Astrocyte of the hippocampus (primary cell): ENCODE measurements at places on chromosomes 4 and X.

- DNase-seq = no peak
These were observed 90.0 kb downstream of the PSAPL1 start for GRCh38 chr4:7344636-7345155.

- DNase-seq = no peak
These were observed 210.1 kb upstream of the BCOR start for GRCh38 chrX:40307871-40308270.

DNA sequence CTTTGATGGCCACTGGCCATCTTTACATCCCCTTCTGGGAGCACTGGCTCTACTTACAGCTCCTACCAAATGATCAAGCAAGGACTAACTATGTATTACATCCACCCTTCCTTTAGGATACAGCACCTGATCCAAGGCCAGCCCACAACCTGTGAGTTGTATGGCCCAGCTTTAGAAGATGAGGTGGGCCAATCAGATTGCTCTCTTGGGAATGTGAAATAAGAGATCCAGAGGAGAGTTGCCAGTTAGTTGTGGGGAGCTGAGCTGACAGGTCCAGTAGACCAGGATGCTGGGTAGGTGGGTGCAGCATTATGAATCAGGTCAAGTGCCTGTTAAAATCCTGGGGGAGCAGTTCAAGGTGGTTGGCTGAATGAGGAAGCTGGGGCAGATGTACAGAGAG lies 111.5 kb downstream of the GNL3L start:
- DNase-seq = no peak

- no peak for DNase-seq
These were observed 12.7 kb upstream of the MAEA start for GRCh38 chr4:1276984-1277383.

- DNase-seq = no peak
These were observed 321.0 kb downstream of the IL15 start for GRCh38 chr4:141957416-141957815.

DNA sequence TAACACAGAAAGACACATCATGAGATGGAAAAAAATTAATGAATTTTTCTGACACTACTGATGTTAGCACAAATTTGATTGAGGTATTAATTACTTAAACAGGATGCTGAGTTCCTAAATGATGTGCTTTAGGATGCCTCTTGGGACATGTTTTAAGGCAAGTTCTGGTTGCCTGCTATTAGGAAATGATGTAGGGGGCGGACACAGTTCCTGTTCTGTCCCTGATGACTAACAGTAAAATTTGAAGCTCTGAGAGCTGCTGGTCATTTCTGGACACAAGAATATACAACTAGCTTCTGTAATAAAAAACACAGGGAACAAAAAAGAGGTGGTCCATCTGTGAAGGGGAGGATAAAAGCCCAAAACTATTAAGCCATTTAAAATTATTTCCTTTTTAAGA lies 163.2 kb upstream of the ETNPPL start:
- no peak for DNase-seq

DNA sequence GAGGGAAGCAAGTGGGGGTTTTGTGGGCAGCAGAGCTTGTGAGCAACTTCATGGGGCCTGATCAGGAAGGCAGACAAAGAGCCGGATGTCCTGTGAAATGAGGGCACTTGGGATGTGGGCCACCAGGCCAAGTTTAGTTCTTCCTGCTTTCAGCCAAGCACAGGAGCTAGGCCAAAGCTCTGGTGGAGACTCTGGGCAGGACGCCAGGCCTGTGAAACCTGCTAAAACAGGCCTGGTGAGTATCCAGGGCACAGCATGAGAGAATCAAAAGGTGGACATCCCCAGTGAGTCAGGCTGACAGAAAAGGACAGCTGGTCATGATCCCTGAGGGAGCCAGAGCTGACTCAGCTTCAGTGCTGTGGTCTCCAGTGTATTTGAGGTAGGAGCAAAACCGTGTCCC lies 95.7 kb downstream of the NPNT start:
- peak; percentile 78 for DNase-seq

GRCh38 chrX:129318375-129318774 lies 204.9 kb downstream of the SMARCA1 start:
- peak; percentile 41 for DNase-seq

DNA sequence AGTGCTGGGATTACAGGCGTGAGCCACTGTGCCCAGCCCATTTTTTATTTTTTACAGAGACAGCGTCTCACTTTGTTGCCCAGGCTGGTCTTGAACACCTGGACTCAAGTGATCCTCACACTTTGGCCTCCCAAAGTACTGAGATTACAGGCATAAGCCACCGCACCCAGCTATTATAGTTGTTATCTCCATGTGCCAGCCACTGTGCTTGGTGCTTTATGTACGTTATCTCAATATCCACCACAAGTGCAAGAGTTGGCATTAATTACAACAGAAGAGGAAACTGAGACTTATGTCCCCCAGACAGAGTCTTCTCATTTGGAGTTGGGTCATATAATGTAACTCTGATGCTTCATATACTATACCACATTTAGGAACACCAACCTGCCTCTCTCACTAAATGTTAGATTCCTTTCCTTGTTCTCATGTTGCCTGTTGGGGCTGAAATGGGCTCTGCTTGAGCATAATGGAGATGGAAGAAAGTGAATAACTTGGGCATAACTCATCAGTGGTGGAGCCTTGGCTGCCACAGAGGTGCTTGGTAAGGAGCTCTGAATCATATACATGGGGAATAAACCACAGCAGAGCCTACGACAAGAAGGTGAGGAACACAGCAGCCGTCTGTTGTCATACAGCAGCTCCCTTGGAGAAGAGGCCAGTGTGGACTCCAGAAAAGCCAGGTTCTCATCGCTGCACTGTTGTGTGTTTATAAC lies 84.3 kb downstream of the SPRY1 start:
- DNase-seq = peak; percentile 85

DNA sequence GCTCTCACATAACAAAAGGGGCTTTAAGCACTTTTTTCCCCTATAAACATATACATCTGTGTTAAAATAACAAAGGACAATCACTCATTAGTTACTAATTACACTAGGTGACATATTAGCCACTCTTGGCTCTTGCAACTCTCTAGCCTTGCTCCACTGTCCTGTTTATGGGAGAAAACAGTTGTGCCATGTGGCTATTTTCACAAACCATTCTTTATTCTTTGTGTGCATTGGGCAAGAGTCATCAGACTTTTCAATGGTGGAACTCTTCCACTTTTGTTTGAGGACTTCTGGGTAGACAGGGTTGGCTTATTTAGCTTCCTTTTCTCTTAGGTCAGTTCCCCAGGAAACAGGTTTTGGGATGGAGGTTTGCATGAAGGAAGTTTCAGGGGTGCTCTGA lies 16.0 kb upstream of the FAM149A start:
- DNase-seq = no peak

GRCh38 chrX:9955506-9955905 lies 11.7 kb upstream of the CLDN34 start:
- peak; percentile 3 for DNase-seq

- DNase-seq = no peak
These were observed 1087.8 kb downstream of the C4orf33 start for GRCh38 chr4:130183766-130184165.

DNA sequence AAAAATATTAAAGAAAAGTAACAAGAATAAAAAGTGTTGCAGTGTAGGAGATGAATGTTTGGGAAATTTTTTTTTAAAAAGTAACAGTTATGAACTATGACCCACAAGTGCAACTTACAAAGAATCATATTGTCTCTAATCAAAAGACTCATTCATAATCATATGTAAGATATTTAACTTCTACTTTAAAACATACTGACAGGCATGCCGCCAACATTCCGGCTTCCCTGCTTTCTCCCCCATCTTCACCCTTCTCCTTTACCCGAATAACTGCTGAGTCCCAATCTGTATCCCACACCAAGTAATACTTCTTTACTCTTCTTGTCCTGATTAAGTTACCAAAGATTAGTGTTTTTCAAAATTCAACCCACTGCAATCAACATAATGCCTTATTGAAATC lies 598.8 kb upstream of the FRG1 start:
- DNase-seq = no peak

DNA sequence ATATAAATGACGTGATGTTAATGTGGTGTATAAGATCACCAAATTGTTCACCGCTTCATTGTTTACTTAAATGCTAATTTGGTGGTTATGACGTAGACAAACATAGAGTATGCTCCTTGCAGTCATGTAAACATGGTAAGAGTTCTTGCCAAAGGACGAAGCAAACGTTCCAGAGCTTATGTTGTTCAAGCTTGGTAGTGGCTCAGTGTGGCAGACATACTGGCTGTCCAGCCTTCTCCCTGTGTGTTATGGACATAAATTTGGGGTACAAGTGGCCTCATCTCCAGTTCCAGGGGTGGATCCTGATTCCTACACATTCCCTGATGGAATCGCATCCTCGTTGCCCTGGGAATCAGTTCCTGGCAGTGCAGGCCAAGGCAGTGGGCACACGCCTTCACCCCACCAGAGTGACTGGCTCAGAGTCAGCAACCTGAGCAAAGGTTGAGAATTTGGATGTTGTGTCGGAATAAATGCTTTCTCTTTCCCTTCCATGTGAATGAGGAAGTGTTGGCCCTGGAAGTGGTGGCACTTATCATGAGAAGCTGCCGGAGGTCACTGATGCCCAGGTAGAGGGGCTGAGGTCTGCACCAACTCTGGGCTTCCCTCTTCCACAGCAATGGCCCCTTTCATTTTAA lies 25.4 kb downstream of the F11 start:
- no peak for DNase-seq

DNA sequence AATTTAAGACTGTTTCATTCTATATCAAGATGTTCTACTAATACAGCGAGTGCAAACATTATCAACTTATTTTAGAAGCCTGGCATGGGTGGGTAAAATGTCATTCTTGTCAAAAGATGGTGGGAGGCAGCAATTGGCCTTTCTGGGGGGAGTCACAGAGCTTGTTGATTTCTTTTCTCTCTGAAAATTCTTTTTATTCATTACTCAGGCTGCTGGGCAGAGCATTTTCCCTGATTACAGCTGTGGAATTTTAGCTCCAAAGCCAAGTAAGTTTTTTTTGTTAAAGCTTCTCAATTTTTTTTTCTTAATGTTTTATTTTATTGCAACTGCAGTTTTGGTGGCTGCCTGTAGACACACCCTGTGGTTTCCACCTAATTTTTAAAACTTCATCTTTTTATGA lies 50.4 kb downstream of the GPC4 start:
- DNase-seq = no peak

- DNase-seq = no peak
These were observed 33.7 kb downstream of the STK32B start for GRCh38 chr4:5084911-5085475.

- peak; percentile 91 for DNase-seq
These were observed at the start of gene TNIP2 for GRCh38 chr4:2755821-2756690. TSS of gene TNIP2 (minus strand) at chr4:2756336. CDS start at chr4:2756289, 47 bp downstream.

DNA sequence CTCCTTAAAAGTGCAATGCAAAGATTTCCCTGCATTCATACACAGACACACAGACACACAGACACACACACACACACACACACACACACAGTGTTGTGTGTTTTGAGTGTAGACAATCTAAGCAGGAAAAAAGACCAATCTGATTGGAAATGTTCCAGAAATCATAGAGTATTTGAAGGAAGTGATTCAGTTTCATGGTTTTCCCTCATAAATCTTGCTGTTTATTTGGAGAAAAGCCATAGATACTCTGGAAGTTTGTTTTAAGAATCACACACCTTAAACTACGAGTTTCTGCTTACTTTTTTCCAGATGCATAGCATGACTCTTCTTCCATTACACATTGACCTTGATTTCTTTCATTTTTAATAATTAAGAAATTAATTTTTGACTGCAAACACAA lies 298.5 kb upstream of the BMP3 start:
- DNase-seq = no peak

DNA sequence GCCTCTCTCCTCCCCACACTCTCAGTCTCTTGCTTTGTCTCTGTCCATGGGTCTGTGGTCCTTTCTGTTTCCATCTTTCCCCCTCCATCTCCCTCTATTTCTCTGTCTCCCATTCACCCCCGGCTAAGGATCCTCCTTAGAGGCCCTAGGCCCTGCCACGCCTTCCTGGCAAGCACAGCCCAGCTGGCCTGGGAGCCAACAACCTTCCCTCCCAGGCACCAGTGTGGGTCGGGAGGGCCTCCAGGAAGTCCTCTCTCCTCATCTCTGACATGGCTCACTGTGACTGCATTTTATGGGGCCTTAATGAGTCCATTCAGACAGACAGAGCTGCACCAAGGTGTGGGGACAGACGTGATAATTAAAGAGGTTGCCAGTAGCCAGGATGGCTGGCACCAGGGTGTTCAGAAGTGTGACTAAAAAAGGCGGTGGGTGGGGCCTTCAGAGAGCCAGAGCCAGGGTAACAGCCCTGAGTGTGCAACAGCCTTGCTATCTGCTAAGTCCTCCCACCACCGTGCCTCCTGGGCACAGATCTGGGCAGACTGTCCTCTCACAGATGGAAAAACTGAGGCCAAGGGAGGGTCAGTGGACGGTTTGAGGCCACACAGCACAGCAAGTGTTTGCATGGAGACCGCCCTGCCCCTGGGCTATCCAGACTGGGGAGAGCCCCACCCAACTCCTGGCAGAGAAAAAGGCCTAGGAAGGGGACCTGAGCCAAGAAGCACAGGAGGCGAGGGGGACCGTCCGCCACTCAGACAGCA lies 31.5 kb downstream of the BLOC1S4 start:
- DNase-seq = peak; percentile 53

DNA sequence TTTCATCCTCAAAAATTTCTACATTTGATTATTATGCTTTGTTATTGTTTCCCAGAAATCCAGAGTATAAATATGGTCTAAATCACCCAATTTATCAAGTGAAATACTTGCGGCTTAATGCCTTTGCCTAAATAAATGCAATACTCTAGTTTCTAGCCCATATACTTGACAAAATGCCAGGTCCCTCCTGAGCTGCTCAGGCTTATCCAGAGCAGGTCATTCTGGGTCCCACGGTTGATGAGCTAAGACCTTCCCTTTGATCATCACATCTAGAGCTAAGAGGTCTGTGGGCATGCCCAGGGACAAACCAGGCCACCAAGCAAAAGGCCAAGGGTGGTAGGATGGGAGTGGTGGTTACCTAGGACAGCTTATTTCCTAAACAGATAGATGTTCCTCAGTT lies 180.1 kb downstream of the SMIM20 start:
- DNase-seq = no peak

DNA sequence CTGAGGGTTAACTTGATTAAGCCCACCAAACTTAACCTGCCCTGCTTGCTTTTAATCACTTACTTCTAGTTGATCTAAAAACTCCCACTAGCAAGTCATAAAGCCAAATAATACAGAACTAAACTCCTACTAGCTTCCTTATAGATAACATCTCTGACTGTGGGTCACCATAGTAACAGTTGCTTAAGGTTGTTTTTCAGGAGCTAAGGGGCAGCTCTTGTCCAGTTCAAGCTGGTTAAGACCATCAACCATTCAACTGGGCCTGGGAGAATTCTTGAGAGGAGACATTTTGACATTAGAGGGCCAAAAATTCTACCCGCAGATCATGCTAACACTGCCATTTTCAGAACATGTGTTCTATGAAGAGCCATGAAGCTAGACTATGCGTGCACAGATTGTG lies 67.0 kb downstream of the UCHL1 start:
- no peak for DNase-seq
